ENCODE measurements at places on chromosomes 1 and 21.

DNA sequence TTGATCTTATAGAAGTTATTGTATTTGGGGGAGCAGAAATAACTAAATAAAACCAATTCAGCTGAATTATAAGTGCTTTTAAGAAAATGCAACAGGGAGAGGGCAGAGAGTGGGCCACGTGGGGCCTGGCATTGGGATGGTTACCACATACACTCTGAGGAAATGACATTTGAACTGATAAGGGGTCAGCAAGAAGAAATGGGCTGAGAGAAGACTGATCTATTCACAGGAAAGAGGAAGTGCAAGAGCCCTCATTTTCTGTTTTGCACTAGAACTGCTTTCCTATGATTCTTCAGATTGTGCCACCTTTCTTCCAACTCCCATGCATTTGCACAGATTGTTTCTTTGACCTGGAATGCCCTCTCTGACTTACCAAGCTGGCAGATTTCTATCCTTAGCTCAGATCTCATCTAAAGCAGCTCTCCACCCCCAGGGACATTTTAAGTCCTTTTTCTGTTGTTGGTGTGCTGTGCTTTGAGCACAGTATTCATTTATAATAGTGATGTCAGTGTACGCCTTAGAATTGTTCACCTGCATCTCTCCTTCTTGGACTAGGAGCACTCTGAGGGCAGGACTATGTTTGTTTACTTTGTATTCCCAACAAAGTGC lies 115.9 kb downstream of the FGGY start:
- DNase-seq = peak; percentile 25

DNA sequence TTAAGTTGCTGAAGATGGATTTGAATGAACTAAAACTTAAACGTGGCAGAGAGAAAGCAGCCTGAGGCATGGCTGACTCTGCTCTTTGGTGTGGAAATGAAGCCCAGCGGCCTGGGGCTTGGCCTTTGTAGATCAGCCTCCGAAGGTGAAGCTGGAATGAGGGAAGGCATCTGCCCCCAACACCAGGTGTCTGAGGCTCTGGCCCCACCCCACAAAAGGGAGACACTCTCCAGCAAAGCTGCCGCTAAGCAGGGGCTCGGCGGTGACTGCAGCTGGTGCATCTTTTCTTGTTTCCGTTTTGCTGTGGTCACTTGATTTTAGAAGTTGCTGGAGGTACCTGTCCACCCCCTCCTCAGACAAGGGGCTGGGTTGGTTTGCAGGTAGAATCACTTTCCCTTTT lies 38.2 kb upstream of the NID1 start:
- no peak for DNase-seq

DNA sequence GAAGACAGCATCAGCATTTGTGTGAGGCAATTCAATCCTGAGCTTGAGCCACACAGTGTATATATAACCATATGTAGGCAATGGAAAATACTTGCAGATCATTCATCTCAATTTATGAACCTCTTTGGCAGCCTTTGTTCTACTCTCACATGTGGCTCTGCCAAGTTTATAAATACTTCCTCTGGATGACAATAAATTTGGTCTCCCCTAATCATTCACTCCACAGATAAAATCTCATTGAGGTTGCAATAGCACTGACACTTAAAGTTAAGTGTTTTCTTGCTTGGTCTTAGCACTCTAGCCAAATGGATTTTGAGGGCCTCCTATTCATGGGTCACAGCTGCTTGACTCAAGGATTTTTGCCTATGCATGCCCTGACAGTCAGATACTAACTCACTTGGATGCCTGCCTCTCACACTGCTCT lies 136.6 kb upstream of the VANGL1 start:
- DNase-seq = no peak

DNA sequence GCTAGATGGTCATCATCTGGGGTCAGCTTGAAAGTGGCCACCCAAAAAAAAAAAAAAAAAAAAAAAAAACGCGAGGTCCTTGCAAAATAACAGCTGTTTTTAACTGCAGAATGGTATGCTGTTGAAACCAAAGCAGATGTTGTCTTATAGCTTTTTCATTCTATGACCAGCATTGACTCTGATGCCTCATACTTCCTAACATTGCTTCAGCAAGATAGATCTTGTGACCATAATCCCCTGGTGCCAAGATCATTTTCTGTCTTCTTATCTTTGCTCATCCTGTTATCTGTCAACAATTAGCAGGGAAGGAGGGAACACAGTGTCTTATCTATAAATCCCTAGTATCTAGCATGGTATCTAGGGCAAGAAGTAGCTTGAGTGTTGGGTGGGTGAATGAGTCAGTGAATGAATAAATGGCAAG lies 181.5 kb downstream of the PLPP3 start:
- no peak for DNase-seq

- peak; percentile 61 for DNase-seq
Observed at GRCh38 chr1:216186816-216187215, 236.4 kb downstream of the USH2A start.

DNA sequence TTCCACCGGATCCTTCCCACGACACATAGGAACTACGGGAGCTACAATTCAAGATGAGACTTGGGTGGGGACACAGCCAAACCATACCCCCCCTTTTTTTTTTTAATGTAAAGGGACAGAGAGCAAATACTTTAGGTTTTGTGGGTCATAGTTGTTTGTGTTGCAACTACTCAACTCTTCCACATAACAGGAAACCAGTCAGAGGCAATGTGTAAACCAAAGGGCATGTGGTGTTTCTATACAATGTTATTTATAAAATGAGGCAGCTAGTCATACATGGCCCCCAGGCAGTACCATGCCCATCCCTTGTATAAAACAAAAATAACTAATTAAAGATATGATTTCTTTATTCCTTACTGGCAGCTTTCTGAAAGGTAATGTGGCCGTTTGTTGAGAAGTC lies 845.4 kb upstream of the ADAMTS5 start:
- DNase-seq = no peak

- no peak for DNase-seq
Observed at GRCh38 chr1:49424782-49425181, 599.0 kb downstream of the AGBL4 start.

- DNase-seq = no peak
Observed at GRCh38 chr1:21749859-21750468, 33.0 kb downstream of the USP48 start.

- peak; percentile 70 for DNase-seq
Observed at GRCh38 chr1:113390871-113391648, 745 bp downstream of the MAGI3 start.

- DNase-seq = peak; percentile 97
Observed at GRCh38 chr1:27598902-27599528, 4.9 kb downstream of the AHDC1 start.

DNA sequence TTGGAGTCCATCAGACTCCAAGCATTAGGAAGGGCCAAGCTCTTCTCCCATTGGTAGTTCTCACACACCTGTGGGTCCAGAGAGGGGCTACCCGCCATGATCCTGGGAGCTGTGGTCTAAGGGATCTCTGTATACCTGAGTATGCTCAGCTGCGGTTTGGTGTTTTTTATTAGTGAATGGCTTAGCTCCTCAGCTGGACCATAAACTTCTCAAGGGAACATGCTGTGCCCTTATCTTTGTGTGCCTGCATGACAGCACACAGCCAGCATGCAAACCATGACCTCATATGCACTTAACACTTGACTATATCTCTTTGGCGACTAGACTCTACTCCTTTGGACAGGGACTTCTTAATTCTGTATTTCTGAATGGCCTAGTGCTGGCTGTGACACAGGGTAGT lies 94.5 kb downstream of the CD58 start:
- DNase-seq = no peak

GRCh38 chr1:203516906-203517305 lies 23.0 kb downstream of the OPTC start:
- no peak for DNase-seq

- DNase-seq = peak; percentile 48
Observed at GRCh38 chr1:60126723-60127122, 53.2 kb upstream of the C1orf87 start.

DNA sequence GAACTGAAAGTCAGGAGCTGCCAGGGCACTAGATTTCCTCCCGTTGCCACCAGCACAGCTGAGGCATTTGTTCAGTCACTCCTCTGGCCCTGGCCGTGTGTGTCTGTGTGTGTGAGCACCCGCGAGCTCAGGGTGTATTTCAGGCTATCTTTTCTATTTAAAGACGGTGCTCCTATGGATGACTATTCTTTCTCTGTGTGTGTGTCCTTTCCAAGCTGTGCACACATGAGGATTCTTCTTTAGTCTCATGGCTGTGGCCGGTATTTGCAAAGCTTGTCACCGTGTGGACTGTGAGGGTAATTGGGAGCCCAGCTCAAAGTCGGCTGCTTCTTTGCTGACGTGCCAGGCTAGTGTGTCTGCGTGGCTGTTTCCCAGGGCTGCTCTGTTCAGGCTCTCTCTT lies 3.0 kb upstream of the KCND3 start:
- no peak for DNase-seq

DNA sequence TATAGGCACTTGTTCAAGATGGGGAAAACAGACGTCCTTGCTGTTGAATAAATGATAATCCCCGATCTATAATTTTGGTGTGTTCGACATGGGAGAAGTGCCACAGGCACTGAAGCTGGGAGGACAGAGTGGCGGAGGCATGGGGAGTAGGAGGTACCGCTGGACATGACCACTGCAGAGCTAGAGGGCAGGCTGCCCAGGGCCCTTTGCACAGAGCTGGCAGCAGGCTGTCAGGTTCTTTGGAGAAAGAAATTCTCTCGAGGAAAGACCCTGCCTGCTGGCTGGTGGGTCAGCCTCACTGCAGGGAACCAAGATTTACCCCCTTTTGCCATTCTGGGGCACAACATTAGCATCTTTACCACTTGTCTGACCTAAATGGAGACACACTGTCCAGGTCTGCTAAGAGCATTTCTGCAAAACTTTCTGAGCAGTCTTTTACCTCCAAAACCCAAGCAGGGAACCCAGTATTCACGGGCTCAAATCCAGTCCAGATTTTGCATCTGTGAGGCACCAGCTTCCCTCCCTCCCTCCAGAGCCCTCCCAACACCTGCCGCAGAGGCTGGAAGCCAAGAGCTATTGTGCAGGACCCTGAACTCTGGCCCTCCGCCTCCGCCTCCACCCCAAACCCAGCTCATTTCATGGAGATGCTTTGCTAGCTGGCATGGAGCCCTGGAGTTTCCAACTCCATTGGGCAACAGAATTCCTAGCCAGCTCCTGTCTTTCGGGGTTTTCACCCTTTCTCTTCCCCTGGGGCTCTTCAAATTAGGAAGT lies 142.3 kb downstream of the PLXNA2 start:
- peak; percentile 83 for DNase-seq

GRCh38 chr1:204475656-204476432 lies 18.8 kb downstream of the PIK3C2B start:
- peak; percentile 34 for DNase-seq

DNA sequence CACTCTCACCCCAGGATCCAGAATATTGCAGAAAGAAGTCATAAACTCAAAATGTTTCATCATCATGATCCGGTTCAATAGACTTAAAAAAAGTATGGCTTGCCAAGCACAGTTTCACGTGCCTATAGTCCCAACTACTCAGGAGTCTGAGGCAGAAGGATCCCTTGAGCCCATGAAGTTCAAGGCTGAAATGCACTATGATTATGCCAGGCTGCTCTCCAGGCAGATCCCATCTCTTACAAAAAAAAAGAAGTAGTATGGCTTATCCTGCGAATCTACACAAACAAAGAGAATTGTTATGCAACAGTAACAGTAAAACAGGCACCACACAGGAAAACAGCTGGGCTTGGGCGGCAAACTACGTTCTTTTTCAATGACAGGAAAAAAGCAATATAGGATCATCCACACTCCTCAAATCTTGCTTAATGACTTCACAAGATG lies 76.2 kb downstream of the EIF4G3 start:
- DNase-seq = no peak

DNA sequence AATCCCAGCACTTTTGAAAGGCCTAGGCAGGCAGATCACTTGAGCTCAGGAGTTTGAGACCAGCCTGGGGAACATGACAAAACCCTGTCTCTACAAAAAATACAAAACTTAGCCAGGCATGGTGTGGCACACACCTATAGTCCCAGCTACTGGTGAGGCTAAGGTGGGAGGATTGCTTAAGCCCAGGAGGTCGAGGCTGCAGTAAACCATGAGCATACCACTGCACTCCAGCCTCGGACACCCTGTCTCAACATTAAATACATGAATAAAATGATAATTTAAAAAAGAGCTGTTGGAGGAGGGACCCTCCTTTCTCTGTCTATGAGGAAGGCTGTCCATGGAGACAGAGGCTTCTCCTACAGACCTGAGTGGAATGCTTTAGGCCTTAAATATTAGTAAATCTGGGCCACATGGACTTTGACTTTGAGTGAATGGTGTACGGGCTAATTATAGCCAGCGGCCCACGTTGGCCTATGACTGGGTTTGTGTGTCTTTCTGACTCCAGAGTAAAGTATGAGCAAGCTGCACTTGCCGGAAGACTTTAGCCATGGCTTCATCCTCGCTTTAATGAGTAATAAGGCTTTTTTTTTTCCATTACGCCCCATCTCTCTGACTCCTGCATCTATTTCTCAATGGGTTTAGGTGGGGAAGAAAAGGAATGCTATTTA lies 21.3 kb downstream of the RAB3B start:
- DNase-seq = no peak

DNA sequence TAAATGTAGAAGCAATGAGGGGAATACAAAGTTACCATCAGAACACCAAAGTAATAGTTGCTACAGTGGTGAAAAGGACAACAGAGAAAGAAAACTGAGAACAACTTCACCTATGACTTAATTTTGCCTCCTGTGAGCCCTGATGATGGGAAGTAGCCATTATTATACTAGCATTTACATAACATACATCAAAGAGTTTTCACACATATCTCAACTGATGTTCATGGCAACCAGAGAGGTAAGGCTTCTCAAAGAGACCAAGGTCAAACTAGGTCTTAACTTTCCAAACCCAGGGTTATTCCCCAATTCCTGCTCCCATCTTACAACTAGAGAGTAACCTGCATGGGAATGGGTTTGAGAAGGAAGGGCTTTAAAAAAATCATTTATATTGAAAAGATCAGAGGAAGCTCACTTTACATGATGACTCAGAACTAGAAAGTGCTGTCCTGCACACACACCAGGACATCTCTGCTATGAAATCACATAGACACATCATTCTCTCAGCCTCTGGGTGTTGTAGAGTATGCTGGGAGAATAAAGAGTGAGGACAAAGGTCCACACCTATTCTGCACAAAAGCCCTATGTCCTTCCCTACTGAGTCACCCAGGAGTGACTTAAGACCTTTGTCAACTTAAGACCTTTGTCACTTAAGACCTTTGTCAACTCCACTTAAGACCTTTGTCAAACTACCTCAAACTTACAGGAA lies 179.7 kb downstream of the TNFSF18 start:
- no peak for DNase-seq

GRCh38 chr1:8482979-8483381 lies 165.1 kb downstream of the SLC45A1 start:
- no peak for DNase-seq

DNA sequence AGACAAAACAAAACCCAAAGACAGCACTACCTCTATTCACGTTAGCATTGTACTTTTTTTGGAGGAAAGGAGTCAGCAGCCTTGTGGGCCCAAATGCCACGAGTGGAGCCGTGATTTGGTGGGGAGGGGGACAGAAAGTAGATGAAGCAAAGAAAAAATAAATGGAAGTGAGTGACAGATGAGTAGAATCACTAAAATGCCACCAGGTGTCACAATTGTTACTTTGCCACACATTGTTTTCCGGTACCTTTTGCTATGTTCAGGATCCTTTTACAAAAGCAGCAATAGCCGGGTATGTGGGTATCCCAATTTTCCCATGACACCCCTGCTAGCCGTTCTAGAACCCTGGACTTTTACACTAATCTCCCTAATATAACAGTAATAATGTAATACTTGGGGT lies 85.0 kb upstream of the AK4 start:
- DNase-seq = peak; percentile 27
